ENCODE measurements at places on chromosomes 1 and 21.

GRCh38 chr21:36583591-36583990 lies 103.7 kb upstream of the CLDN14 start:
- DNase-seq, result no peak

DNA sequence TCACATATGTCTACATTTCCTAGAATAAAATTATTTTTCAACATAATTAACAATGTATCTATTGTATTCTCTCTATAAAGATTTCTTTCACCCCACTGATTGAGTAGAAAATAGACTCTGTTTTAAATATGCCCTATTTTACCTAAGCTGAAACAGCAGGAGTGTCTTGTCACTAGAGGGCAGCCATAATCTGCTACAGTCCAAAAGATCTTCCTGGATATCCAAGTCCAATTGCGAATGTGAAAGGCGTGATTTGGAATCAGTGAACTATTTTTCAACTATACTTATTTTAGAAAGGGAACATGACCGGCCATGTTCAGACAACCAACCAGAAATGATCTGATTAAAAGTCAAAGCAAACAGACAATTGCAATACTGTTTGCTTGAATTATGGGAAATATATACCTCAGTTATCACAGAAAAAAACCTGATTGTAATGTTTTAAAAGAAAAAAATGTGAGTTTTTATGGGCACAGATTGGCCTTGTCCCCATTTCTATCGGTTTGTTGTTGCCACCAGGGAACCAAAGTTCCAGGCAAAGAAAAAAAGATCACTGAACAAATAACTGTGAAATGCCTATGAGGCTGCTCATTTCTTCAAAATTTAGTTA lies 1211.0 kb upstream of the ADGRL4 start:
- DNase-seq, result no peak

- DNase-seq, result no peak
Measured at GRCh38 chr21:44853601-44854390, 19.7 kb downstream of the PTTG1IP start.

GRCh38 chr1:17671741-17672140 lies 83.4 kb upstream of the ACTL8 start:
- DNase-seq, result no peak

GRCh38 chr1:160945079-160945478 lies 9.5 kb downstream of the ITLN2 start:
- DNase-seq, result no peak

DNA sequence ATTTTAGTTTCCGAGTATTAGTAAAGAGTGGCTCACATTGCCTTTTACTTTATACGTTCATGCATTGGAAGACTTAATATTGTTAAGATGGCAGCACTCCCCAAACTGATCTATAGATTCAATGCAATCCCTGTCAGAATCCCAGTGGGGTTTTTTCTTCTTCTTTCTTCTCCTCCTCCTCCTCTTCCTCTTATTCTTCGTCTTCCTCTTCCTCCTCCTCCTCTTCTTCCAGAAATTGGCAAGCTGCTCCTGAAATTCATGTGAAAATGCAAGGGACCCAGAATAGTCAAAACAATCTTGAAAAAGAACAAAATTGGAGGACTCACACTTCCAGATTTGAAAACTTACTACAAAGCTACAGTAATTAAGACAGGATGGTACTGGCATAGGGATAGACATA lies 23.2 kb upstream of the MACF1 start:
- DNase-seq, result no peak

GRCh38 chr1:212975111-212975918 lies 25.0 kb downstream of the VASH2 start:
- DNase-seq, result no peak

GRCh38 chr21:39384674-39385298 lies 35.9 kb upstream of the HMGN1 start:
- no peak for DNase-seq

DNA sequence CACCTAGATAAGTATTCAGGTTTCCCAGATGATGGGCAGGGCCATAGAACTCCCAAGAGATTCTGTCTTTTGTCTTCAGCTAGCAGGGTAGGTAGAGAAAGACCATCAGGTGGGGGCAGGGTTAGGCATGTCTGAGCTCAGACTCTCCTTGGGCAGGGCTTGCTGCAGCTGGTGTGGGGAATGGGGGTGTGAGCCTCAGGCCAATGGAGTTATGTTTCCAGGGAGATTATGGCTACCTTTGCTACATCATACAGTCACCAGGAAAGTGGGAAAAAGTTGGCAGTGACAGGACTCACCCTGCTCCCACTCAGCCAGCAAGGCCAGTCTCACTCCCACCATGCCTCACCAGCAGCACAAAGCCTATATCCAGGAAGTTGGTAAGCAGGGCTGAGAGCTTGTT lies 77.8 kb downstream of the DRAM2 start:
- DNase-seq, result no peak

GRCh38 chr1:198917226-198917625 lies 278.4 kb downstream of the PTPRC start:
- DNase-seq, result no peak

DNA sequence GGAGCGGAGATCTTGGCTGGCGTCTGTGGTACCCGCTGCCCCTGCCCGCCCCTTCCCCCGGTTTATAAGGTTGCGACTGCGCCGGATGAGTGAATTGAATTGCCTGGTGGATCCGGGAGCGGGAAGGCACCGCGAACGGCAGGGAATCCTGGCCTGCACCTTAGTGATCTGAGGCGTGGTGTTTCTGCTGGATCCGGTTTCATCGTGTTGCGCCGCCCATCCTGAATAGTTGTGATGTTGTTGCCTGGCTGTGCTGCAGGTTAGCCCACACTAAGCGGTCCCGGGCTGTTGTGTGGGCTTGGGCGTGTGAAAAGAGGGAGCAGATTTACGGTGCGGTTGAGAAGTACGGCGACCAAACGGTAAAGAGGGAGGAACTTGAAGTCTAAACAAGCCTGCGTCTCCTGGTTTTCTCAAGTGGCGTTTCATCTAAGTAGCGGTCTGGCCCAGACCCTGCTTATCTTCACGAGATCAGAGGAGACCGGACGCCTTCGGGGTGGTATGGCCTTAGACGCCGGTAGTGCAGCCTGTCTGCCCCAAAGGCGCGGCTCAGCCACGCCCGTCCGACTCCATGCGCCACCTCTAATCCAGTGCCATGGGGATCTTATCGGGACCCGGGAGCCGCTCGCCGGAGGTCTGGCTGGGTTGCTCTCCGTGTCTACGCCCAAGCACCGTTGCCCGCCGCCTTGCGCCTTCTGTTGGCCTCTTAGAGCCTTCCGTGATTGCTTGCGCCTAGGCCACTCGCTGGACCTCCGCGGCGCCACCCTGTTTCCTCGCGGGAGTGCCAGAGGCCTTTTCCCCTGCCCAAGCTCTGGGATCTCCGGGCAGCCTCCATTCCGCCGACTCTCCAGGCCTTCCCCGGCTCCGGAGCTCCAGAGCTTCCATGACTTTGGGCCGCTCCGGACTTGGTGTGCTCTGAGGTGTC lies 87.5 kb upstream of the RHOU start:
- DNase-seq, result no peak

- no peak for DNase-seq
Measured at GRCh38 chr21:42265231-42265812, 46.4 kb downstream of the ABCG1 start.

DNA sequence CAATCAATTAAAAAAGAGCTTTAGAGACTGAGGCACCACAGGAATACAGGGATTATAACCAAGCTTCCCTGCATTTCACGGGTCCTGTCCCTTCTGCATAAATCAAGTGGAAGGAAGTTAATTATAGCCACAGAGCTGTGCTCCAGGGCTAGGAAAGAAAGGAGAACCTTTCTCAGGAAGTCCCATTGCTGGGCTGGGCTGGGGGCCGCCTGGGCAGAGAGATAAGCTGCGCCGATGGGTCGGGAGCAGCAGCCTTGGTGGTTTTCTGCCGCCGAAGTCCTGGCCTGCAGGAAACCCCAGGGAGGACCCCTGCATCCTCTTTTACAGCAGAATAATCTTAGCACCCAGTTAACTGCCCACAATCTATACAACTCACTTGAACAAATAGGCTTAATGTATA lies 12.6 kb upstream of the CD34 start:
- no peak for DNase-seq

- no peak for DNase-seq
Measured at GRCh38 chr1:26602378-26602959, 72.9 kb downstream of the RPS6KA1 start.

DNA sequence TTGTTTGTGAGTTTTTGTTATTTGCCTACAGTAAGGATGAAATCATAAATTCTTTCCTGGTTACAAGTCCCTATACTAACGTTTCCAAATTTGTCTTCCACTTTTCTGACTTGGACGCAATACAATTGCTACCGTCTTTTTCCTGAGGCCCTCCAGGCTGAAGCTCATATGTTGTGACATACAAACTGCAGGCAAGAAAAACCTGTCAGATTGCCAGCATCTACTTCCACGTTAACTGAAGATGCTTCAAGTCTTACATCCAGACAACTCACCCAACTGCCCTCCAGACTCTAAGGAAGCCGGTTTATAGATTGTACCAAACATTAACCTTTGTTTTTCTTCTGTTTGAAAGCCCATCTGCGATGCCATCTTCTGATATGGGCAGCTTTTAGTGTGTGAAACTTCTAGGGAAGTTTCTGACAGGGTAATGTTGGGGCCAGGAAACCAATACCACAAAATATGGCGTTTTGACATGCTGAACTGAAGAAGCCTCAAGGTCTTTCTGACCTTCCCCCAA lies 21.4 kb upstream of the RNF11 start:
- DNase-seq, result no peak

GRCh38 chr1:219480011-219480410 lies 132.9 kb downstream of the ZC3H11B start:
- no peak for DNase-seq

DNA sequence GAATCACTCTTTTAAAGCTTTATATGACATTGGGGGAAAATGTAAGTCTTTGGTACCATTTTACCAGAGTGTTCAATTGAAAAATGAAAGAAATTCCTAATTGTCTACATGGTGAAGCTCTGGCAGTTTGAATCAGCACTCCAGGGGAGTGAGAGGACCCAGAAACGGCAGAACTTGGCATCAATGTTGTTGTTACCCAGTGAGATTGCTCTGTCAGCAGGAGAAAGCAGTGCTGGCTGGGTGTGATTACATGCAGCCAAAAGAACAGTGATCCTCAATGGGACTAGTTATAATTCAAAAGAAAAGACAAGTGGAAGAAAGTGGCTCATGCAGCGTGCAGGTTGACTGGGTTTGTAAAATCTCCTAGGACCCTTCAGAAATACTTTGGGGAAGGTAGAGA lies 206.4 kb downstream of the PTPRC start:
- DNase-seq, result no peak

- no peak for DNase-seq
Measured at GRCh38 chr1:100907887-100908286, 12.0 kb downstream of the SLC30A7 start.

DNA sequence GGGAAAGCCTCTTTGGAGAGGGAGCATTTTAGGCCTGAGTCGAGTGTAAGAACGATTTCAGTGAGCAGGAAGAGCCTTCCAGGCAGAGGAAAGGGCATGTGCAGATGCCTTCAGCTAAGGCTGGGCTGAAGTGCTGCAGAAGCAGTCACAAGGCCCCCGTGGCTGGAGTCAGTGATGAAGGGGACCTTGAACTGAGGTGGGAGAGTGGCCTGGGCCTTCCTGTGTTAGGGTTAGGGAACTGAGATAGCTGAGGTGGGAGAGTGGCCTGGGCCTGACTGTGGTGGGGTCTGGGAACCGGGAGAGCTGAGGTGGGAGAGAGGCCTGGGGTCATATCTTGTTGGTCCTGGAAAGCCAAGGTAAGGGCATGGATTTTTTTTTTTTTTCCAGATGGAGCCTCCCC lies 50.9 kb upstream of the ETV3 start:
- no peak for DNase-seq

DNA sequence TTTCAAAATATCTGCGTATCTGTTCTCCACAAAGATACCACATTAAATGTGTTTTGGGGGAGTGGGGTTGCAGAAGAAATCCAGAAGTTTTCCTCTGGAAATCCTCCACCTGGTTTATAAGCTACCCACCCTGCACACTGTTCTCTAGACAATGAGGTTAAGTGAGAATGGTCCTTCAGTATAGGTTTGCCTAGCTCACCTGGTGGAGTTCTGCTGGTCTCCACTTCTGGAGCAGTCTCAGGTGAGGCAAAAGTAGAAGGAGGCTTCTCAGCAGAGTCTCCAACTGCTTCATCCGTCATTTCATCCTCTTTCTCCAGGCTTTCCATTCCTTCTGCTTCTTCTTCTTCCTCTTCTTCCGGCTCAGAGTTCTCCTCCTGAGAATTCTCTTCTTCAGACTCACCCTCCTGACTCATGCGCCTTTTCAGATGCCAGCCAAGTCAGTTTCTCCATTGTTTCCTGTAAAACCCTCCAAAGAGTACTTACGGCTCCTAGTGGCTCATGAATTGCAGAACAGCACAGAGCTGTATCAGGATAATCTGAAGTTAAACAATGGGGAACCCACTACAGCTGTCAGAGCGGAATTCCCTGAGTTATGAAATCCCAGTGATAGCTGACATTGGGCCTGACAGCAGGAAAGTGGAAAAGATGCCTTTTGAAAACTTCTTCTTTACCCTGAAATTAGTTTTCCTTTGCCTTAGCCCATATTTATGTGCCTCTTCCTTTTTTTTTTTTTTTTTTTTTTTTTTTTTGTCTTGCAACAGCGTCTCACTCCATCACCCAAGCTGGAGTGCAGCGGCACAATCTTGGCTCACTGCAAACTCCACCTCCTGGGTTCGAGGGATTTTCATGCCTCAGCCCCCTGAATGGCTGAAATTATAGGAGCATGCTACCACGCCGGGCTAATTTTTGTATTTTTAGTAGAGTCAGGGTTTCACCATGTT lies 38.5 kb downstream of the MSTO1 start:
- no peak for DNase-seq

DNA sequence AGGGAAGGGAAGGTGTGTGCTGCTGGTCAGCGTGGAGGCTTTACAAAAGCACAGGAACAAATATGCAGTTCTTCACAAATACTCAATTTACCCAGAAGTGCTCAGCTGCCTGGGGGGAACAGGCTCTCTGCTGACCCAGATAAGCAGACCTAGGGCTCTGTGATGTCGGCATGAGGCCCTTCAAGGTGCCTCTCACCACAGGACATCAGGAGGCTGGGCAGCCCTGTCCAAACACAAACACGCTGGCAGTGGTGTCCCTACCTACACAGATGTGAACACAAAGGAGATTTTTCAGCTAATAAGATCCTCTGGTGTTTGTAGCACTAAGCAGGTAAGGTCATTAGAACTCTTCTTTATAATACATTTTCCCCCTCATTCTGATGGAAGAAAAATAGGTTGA lies 243.0 kb upstream of the PROX1 start:
- DNase-seq, result no peak

- DNase-seq, result no peak
Measured at GRCh38 chr1:115164940-115165705, 75.8 kb upstream of the TSPAN2 start.
